ENCODE measurements at places on chromosomes 2 and 18.
A peak's percentile ranks its signal among the peaks of the same experiment; 100 is the strongest.

GRCh38 chr18:32049393-32050171, 31.0 kb downstream of the RNF125 start:
- DNase-seq: peak; percentile 28

DNA sequence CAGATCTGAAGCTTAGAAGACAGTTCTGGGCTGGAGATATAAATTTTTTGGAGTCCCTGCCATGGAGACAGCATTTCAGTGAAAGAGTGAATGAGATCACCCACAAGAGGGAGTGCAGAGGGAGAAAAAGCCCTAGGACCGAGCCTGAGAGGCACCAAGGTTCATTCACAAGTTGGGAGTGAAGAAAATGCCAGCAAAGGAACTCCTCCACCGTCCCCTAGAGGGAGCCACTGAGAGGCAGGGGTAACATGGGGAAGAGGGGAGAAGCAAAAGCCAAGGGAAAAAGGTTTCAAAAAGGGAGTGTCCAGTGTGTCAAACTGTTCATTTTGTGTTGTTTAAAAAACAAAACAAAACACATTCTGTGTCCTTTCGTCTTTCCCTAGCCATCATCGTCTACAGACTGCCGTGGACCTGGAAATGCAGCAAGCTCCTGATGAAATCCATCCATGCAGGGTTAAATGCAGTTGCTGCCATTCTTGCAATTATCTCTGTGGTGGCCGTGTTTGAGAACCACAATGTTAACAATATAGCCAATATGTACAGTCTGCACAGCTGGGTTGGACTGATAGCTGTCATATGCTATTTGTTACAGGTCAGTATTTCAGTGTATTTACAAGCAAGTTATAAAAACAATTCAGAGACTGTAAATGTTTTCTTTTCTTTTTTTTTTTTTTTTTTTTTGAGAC, 19.1 kb downstream of the CYBRD1 start:
- no peak for DNase-seq

DNA sequence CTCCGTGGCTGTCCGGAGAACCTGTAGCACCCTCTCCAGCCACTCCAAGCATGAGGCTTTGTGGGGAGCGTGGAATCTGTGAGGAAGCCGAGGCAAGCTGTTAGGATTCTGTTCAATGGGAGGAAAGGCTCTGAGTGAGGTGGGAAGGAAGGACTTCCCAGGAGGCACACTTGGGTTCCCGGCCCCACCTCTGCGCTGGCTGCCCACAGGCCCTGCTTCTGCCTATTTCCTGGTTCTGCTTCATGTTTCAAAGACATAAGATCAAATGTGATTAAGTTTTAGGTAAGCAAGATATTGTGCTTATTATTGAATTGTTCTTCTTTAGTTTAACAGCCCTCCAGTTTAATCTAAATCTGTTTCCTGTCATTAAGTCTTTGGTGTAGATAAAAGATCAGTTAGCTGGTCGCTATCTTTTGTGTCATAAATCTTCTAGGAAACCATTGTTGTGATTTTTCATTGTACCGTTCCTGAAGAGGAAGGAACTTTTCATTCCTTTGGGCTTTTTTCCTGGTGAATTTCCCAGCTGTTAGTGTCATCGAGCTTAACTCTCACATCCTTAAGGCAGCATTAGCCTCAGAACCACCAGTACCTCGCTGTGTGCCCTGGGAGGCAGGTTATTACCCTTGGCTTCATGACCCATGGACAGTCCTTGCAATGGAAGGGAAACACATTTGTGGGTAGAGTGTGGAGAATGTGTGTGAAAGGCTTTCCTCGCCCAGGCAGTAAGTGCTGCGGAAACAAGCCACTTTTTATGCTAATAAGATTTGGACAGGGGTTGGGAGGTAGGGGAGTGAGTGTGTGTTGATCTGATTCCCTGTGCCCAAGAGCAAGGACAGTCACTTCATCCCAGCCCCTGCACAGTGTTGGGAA, 61.9 kb upstream of the ALPP start:
- DNase-seq: no peak

DNA sequence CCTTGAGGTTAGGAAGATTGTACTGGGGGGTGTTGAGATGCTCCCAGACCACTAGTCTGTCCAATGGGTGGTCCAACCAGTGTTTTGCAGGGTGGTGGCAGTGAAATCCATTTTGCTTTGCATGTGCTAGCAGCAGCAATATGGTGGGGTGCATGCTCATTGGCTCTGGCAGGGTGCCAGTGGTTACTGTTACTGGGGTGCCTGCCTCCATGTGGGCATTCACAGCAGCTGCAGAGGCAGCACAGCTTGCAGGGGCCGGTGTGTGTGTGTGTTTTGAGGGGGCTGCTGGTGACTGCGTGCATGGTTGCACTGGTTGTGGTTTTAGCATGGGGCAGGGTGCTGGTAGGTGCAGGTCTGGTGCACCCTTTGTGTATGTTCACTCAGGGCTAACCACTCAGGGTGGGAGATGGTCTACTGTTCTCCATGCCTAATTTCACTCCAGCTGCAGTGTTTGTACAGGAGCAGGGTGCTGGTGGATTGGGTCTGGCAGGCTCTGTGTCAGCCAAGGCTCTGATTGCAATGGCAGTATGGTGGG, 265.4 kb downstream of the NUP35 start:
- no peak for DNase-seq

- DNase-seq: no peak
Observed at GRCh38 chr2:224410946-224411561, 9.1 kb upstream of the FAM124B start.

DNA sequence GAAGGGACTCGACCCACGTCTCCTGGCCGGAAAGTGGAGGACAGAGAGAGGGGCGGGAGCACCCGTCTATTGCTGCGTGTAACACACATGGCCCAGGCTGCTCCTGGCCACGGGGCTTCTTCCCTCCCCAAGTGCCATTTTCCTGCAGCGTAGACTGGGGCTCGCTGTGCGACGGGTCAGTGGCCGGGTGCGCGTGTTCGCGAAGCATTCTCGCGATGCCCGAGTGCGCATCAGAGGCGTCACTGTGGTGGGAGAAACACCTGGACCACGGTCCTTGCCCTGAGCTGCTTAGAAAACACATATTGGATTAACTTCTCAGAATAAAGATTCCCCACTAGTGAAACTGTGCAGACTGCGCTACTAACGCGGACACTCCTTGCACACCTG, 200.8 kb downstream of the EIPR1 start:
- no peak for DNase-seq

GRCh38 chr2:235264512-235264911, 229.3 kb upstream of the AGAP1 start:
- no peak for DNase-seq
